ENCODE measurements at places on chromosomes 6 and 20.
A peak's percentile ranks its signal among the peaks of the same experiment; 100 is the strongest.

DNA sequence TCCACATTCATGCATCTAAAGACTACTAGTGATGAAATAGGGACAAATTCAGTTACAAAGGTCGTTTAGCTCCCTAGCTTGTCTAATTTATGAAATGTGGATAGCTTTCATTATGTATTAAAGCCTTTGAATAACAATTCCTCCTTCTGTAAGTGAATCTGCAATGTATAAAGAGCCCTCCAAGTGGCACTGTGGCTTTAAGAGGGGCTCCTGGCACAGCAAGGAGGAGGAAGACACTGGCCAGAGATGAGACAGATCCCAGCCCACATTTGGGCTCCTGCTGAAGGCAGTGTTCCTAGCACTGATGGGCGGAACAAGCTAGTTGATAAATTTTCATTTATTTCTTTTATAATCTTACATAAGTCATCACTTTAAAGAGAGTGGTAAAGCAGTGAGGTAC, 17.6 kb upstream of the FUCA2 start:
- no peaks in the 10 kb centered on the region for H3K27me3 ChIP-seq
- DNase-seq = peak; percentile 30
- H3K36me3 ChIP-seq = no peaks in the 10 kb centered on the region
- peak overlapping the region; percentile 15 for H3K27ac ChIP-seq
- peaks cover 13% of the 10 kb centered on the region for H3K4me1 ChIP-seq

DNA sequence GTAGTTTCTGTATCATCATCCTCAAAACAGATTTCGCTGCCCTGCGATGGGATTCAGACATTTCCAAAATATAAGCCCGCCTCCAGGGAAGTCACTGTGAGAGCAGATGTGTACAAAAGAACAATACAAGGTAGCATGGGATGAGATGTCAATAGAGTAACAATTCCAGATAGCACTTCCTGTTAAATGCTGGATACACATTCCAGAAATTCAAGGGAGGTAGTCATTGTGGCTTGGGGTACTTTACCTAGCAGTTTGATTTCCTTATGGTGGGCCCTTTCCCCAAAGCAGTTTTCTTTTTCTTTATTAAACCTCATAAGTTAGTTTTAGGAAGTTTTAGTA, 2.5 kb downstream of the RNF217 start:
- no peak for DNase-seq
- peaks cover 12% of the 10 kb centered on the region for H3K4me1 ChIP-seq

DNA sequence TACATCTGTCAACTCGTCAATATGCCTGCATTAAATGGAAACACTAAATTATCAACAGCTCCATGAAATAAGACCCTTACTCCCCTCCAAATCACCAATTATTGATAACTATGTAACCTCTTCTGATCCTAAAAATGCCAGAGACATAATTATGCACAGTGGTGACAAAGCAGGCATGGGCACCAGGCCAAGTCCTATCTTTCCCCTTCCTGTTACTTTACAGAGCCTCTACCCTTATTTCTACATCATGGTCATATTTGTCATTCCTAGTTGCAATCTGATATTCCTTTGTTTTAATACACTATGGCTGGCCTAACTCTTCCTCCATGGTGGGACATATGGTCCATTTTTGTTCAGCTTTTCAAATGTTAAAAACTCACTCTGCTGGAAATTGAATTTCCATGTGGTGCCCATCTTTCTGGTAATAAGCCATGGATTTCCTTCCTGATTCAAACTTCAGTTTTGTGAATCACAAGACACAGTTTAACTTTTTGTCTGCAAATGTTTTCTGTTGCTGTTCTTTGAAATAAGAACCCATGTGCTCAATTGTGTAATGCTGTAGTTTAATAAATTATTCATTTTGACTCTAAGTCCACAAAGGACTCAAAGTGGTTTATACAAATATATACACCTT, 41.8 kb upstream of the ARFGEF2 start:
- no peaks in the 10 kb centered on the region for H3K27me3 ChIP-seq
- DNase-seq = no peak
- no peak overlapping the region for H3K4me3 ChIP-seq
- H3K27ac ChIP-seq = no peak overlapping the region
- H3K36me3 ChIP-seq = no peaks in the 10 kb centered on the region

DNA sequence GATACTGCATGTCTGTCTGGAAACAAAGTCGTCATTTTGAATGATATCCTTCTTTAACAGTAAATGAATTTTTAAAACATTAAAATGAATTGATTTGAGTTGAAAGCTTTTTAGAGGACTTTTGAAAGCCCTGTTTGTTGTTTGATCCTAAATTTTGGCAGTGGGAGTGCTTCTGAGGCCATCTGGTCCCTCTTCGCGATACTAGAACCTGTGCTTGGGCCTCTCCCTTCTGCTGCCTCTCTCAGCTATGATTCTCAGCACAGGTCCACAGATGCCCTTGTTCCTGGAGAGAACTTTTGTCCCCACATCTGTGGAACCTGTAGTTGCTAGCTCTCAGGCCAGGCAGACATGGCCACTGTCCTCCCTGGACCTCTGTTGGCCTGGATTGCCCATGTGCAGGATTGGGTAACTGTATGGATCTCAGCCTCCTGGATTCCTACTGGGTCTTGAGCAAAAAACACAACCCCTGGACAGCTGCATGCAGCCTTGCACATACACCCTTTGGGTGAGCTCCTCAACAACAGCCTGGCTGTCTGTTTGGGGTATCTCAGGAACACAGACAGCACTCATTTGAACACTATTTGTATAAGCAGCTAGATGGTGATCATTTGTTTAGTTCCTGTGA, 21.9 kb downstream of the UST start:
- no peaks in the 10 kb centered on the region for H3K27me3 ChIP-seq
- no peaks in the 10 kb centered on the region for H3K36me3 ChIP-seq
- peaks cover 38% of the 10 kb centered on the region for H3K4me1 ChIP-seq
- no peak overlapping the region for H3K27ac ChIP-seq
- H3K4me3 ChIP-seq = no peak overlapping the region

DNA sequence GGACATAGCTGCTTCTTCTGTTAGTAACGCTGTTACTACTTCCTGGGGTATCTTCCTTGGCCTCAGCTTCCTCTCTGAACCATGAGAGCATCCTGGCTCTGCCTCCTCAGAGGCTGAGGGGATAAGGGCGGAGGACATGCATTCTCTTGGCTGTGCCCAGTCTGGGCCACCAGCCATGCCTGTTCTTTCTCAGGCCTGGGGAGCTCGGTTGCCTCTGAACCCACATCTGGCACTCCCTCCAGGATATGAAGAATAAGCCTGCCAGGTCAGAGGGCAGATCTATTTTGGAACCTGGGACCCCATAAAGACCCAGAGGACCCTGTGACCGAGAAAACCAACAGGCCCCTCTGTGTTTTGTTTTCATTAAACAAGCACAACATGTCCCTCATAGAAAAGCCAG, 6.6 kb upstream of the ANGPT4 start:
- no peaks in the 10 kb centered on the region for H3K4me1 ChIP-seq
- no peak overlapping the region for H3K27ac ChIP-seq
- DNase-seq = no peak

DNA sequence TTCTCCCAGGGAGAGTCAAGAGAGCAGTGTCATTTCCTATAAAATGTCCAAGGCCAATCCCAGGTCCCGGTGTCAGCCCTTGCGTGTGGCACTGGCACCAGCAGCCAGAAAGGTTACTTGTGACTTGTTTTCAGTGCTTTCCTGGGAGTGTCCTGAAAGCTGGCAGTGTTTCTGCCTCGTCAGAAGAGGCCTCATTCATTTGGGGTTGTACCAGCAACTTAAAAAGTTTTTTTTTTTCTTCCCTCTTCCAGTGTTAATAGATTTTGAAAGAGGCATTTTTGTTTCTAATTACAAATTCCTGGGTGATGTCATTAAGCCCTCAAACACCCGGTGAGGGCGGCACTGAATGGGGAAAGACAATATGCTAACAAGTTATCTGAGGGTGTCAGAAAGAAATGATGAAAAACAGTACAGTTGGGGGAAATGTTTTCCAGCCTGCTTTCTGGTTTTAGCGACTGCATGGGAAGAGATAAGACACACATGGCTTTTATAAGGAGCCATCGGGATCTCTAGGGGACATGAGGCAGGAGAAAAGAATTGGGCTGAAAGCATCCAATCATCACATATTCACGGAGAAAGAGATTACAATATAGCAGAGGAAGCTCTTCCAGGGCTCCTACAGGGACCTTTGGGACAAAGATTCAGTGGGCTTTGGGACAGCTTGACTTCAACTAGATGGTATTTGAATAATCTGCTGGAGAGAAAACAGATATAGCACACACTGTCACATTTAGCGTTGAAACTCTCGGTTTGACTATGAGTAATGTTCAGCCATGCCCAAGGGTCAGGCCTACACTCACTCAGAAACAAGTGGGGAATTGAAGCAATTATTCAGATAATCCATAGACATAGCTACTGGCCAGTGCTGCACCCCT, 153.0 kb downstream of the BCAS1 start:
- no peak overlapping the region for H3K4me3 ChIP-seq
- H3K4me1 ChIP-seq = peaks cover 40% of the 10 kb centered on the region
- peak overlapping the region; percentile 0 for H3K27ac ChIP-seq

GRCh38 chr20:25048519-25048952, 9.4 kb downstream of the ACSS1 start:
- no peaks in the 10 kb centered on the region for H3K27me3 ChIP-seq
- peaks cover 32% of the 10 kb centered on the region for H3K4me1 ChIP-seq
- H3K36me3 ChIP-seq = peaks cover 2% of the 10 kb centered on the region
- H3K4me3 ChIP-seq = no peak overlapping the region

DNA sequence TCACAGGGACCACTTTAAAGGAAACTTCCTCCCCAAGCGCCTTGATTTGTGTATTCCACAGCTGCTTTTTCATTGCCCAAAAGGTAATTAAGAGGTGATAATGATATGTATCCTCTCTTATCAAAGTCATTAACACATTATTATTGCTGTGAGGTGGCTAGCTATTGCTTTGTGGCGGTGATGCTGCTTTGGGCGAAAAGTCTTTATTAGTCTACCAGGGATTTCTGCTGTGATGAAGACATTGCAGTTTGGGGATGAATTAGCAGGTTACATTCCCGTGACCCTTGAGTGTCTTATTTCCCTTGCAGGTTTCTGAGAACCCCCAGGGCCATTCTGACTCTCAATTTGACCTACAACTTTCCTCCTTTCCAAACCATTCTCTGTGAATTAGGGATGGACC, 143.4 kb upstream of the SOX4 start:
- H3K4me1 ChIP-seq = no peaks in the 10 kb centered on the region
- peaks cover 7% of the 10 kb centered on the region for H3K27me3 ChIP-seq
- no peak overlapping the region for H3K27ac ChIP-seq
- no peak overlapping the region for H3K4me3 ChIP-seq

GRCh38 chr6:37779902-37780628, 39.5 kb upstream of the ZFAND3 start:
- DNase-seq = no peak
- H3K4me3 ChIP-seq = no peak overlapping the region
- no peak overlapping the region for H3K27ac ChIP-seq
- peaks cover 24% of the 10 kb centered on the region for H3K27me3 ChIP-seq

DNA sequence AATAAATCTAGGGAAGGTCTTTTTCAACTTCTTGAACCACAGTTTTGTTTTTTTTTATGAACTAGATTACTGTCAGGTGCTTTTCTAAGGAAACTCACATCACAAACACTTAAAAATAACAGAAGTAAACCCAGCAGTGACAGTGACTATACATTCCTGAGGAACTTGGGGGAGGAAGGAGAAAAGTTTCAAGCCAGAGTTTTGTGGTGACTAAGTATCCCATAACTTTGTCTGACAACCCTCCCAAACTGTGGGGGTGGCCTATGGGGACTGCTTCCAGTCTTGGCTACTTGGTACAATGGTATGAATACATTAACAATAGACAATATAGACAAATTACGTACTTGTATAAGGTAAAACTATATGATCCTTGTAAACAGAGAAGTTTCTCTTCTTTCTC, 202.5 kb upstream of the MAN1A1 start:
- no peaks in the 10 kb centered on the region for H3K36me3 ChIP-seq
- no peak for DNase-seq

GRCh38 chr6:138196122-138196738, 22.1 kb downstream of the PBOV1 start:
- H3K27me3 ChIP-seq = peaks cover 7% of the 10 kb centered on the region
- H3K27ac ChIP-seq = no peak overlapping the region
- no peak overlapping the region for H3K4me3 ChIP-seq
- no peaks in the 10 kb centered on the region for H3K36me3 ChIP-seq
- no peaks in the 10 kb centered on the region for H3K4me1 ChIP-seq
- DNase-seq = no peak

- no peak within 1 kb of the TSS for H3K4me3 ChIP-seq
- no peaks in the 10 kb centered on the region for H3K4me1 ChIP-seq
- H3K27me3 ChIP-seq = no peaks in the 10 kb centered on the region
- no peaks in the 10 kb centered on the region for H3K36me3 ChIP-seq
- no peak for DNase-seq
Measured at GRCh38 chr20:11917663-11918062, at the start of gene BTBD3. Gene BTBD3 (plus strand): TSS chr20:11917893. CDS start chr20:11918276, 383 bp downstream.

DNA sequence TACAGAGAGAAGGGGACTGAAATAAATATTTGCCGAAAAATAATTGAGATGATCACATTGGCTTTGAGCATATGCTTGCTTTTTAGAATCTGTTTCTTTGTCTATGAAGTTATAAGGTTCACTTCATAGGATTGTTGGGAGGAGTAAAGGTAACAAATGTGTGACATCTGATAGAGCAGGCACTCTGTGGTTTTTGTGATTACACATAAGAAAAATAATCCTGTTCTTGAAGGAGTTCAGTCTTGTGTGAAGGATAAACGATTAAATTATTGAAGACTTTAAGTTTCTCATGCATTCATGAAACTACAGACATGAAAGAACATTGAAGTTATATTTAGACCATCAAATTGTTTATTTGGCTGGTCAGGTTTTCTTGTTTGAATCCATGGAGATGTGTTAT, 45.0 kb downstream of the QKI start:
- peaks cover 6% of the 10 kb centered on the region for H3K36me3 ChIP-seq
- no peaks in the 10 kb centered on the region for H3K27me3 ChIP-seq
- no peak for DNase-seq
- H3K4me1 ChIP-seq = peaks cover 66% of the 10 kb centered on the region

DNA sequence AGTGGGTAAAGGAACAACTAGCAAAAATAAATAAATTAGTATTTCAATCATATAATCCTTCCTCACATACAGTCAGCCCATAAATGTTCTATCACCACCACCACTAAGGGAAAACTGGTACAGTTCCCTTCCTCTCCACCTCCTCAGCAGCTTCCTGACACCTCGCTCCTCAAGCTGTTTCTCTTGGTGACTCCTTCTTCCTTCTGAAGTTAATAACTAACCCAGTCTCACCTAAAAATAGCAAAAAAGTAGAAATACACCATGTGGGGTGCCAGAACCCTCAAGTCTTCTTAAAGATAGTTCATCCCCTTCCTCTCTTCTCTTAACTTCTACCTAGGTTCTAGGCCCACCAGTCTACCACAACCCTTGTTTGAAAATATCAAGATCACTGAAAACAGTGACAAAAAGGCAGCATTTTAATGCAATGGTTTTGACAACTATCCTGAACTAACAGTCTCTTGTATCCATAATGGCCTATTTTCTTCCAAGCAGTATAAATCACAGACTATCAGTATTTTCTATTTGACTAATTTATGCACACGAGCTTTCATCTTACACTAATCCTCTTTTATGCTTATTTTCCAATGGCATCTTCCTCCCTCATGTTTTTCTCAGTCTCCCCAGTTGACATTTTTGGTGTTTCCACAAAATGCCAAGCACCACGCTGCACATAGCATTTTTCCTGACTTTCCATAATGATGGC, 85.5 kb downstream of the KHDC1L start:
- H3K27ac ChIP-seq = no peak overlapping the region
- H3K36me3 ChIP-seq = no peaks in the 10 kb centered on the region
- no peak overlapping the region for H3K4me3 ChIP-seq
- H3K4me1 ChIP-seq = no peaks in the 10 kb centered on the region
- no peaks in the 10 kb centered on the region for H3K27me3 ChIP-seq
- DNase-seq = no peak

GRCh38 chr6:41636833-41637193, 1.5 kb upstream of the MDFI start:
- peaks cover 5% of the 10 kb centered on the region for H3K4me1 ChIP-seq
- H3K27ac ChIP-seq = no peak overlapping the region
- H3K4me3 ChIP-seq = no peak overlapping the region
- DNase-seq = no peak
- peaks cover 40% of the 10 kb centered on the region for H3K27me3 ChIP-seq

Data from activated CD4-positive, alpha-beta memory T cell treated with anti-CD3 and anti-CD28 coated beads for 36 hours (primary cell).